ENCODE measurements at places on chromosomes 5 and 9.
A peak's percentile ranks its signal among the peaks of the same experiment; 100 is the strongest.

DNA sequence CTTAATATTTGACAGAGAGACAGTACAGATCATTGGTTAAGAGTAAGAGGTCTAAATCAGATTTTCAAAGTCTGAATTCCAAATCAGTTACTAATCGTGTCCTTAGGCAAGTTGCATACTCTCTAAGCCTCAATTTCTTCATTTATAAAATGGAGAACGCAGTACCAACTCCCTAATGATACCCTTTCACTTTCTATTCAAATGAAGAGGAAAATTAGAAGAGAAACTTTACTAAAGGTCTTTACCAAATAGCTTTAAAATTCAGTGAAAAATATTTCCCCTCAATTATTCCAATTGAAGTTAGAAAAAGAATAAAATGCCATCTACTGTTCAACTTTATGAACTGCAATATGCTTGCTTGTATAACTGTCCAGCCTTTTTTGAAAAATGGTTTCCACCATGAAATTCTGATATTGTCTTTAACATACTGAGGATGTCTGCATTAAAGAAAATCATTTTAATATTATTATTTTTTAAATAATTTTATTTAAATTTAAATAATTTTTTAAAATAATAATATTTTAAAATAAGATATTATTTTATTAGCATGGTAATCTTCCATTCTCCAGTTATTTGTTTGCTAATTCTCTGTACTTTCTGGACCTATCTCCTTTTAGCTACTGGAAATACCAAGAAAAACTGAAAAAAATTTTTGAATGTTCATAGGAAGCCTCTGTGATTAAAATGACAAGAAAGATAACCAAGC, 36.0 kb downstream of the POC5 start:
- peak; percentile 79 for DNase-seq

GRCh38 chr9:3478549-3478953, 47.2 kb downstream of the RFX3 start:
- no peak for DNase-seq

- DNase-seq = peak; percentile 50
These were observed 26.1 kb upstream of the MACIR start for GRCh38 chr5:103232393-103232999.

GRCh38 chr5:150757087-150757649, 1.6 kb downstream of the DCTN4 start:
- DNase-seq = no peak

DNA sequence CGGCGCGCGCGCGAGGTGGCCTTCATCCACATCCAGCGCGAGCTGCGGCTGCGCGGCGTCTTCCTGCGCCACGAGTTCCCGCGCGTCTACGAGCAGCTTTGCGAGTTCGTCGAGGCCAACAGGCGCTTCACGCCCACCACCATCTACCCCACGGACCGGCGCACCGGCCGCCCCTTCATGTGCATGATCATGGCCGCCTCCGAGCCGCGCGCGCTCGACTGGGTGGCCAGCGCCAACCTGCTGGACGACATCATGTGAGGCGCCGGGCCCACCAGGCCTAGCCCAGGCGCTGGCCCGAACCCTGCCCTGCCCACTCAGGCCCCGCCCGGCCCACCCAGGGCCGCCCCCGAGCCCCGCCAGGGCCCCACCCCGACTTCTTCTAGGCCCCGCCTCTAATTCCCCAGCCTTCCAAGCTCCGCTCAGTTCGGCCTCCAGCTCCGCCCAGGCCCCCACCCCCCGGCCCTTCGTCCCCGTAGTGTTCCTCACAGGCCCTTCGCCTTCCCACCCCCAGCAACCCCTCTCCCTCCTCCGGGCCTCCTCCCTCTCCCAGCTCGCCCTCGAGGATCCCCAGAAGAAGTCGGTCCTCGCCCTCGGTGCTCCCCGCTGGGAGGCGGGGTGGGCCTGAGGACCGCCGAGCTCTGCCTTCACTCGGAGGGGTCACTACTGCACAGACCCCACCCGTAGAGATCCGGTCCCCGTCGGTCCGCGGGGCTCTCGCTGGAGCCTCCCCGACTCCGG, 2.0 kb upstream of the PHPT1 start:
- peak; percentile 26 for DNase-seq

DNA sequence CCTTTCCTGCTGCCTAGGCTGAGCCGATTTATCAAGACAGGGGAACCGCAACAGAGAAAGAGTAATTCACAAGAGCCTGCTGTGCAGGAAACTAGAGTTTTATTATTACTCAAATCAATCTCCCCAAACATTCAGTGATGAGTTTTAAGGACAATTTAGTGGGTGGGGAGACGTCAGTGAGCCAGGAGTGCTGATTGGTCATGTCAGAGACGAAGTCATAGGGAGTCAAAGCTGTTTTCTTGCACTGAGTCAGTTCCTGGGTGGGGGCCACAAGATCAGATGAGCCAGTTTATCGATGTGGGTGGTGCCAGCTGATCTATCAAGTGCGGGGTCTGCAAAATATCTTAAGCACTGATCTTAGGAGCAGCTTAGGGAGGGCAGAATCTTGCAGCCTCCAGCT, 19.0 kb downstream of the SNX24 start:
- no peak for DNase-seq

- DNase-seq = peak; percentile 97
These were observed 242.3 kb upstream of the PTGER4 start for GRCh38 chr5:40437452-40437861.

DNA sequence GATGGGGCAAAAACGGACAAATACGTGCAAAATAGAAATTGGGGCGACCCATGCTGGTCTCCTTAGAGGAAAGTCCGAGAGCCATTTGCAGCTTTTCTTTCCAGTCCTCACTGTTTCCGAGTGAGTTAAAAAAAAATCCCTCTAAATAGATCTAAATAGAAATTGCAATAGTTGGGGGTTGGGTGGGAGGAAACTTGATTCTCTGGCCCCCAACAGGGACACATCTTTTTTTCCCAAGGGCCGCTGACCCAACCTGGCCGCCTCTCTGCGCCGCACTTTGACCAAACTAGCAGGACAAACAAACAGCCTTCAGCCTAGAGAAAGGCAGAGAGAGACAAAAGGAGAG, 2.8 kb upstream of the NKX2-5 start:
- no peak for DNase-seq

DNA sequence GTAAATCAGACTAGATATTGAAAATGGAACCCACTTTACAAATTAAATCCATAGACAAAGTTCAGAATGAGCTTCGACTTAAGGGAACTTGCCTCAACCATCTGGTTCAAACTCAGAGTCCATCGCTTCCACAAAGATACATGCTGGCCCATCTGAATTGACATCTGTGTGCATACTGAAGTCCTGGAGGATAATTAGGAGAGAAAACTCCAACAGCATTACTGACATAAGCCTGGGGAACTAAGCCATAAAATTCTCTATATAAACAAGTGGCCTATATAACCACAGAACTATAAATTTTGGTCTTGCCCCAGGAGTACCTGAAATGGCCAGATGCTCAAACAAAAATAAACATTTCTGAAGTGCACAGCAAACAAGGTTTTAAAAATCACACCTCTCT, 94.4 kb downstream of the IZUMO3 start:
- DNase-seq = no peak

DNA sequence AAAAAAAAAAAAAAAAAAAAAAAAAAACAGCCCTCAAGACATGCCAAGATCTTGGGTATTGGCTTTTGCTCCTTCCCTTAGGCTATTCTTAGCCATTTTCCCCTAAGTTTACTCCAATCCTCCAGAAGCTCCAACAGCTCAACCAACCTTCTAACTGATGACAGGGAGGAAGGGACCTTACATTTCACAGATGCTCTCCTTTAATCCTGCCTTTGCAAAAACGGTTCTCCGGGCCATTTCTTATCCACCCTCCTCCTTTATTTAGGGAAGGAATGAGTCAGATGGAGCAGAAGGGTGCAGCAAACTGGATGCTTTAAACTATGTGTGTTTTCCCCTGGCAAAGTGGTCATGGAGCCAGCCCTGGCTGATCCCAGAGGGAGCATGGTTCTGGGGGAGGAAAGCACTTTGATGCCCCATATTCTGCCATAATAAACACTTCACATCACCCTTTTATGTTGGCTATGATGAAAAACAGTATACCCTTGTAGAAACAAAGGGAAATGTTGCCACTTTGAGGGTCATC, 369.4 kb upstream of the DMAC1 start:
- no peak for DNase-seq

DNA sequence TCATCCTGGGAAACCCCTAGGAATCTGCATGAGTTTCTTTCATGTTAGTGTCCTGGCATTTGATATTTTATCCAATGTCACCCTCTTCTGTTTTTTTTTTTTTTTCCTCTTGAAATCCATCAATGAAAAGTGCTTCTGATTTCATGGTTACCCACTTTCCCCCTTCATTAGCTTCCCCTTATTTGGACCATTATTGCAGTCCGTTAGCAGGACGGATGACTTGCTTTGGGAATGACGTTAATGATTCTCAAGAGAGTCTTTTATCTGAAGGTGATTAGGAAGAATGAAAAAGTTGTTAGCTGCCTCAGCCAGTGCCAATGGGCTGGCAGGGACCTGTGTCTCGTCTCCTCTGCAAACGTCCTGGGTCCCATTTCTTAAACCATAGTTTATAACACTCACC, 134.7 kb downstream of the SEMA6A start:
- no peak for DNase-seq

DNA sequence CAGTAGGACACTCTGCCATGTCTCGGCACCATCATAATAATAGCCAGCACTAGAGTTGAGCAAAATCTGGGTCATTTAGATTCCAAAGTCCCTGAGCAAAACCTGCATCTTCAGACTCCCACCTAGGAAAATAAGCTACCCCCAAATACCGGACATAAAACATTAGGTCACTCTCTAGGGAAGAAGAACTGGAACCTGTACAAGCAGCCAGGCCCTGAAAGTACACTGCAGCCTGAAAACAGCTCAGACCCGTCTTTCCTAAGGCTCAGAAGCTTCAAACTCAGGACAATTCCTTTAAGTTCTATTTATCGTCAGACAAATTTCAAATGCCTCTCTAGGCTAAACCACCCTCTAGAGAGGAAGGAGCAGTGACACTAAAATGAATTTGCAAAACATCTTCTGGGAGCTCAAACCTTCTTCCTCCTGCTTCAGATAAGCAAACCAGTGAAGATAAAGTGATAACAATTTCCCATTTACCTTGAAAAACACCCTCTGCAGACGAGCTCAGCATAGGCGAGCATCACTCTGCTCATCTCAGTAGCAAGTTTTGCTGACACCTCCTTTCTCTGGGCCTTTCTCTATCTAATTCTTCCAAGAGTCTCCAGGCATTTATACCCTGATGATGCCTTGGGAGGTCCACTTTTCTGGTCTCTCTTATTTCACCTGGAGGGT, 34.0 kb downstream of the ADAM19 start:
- no peak for DNase-seq

DNA sequence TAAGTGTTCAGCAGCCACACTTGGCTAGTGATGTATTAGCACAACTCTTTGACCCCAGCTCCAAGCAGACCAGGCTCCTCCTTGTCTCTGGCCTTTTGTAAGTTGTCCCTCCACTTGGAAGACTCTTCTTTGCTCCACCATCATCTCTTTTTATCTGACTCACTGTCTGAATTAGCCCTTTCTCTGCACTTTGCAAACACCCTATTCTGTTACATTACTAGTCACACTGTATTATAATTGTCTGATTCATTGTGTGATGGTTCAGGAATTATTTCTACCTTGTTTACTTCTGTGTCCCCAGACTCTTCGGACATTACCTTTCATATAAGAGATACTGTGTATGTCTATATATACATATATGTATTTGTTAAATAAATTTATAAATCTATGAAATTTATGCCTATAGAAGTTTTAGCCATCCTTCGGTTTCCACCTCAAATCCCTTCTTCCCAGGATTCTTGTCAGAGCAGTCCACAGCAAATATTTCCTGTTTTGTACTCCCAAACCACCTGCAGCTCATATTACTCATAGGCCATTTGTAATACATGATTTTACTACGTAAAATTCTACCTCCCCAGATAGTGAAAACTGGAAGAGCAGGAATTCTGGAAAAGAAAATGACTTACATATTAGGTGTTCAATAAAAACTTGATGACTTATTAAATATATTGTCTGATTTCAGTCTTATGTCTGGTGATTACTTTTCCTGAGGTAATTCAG, 69.0 kb downstream of the MTAP start:
- no peak for DNase-seq

All from inflammatory macrophage treated with lipopolysaccharide for 4 hours (primary cell).